WERI-Rb-1 (cell line): ENCODE measurements at places on chromosomes 2 and 18.

GRCh38 chr18:22230471-22230945 is 61.1 kb downstream of the GATA6 start:
- no peak for DNase-seq

DNA sequence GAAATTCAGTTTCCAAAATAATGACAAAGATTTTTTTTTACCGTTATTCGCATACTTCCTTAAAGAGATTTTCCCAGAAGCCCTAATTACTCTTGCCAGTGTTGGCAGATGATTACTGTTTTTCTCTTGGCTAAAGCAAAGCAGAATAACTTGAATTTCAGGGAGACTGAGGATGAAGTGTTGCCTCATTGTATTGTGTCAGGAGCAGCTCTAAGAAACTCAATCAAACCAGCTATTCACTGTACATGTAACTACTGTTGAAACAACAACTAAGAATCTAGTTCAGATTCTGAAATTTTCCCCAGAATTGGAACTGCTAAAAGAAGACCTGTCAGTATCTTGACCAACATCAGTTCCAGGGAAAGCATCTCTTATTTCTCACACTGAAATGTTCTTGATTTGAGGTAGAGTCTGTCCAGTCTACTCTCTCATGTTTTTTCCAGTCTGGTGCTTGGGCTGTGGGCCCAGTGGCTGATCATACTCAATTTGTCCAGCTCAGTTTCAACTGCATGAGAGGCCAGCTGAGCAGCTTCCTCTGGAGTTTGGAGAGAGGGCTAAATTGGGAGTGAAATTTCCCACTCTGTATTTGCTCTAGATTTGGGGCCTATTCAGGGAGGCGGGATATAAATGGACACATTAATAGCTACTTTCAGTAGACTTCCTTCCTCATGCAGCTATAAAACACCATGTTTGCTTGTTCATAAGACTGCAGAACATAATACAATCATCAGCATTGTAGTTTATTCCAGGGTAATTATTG is 78.5 kb downstream of the PPP1R1C start:
- DNase-seq, result no peak

DNA sequence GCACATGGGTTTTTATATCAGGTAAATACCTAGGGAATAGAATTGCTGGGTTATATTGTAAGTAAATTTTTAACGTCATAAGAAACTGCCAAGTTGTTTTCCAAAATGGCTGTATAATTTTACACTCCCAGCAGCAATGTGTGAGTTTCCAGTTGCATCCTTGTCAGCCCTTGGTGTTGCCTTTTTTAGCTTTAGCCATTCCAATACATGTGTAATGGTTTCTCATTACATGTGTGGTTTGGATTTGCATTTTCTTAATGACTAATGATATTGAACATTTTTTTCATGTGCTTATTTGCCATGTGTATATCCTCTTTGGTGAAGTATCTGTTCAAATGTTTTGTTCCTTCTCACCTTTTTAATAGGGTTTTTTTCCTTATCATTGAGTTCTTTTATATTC is 70.8 kb downstream of the ABI2 start:
- no peak for DNase-seq

GRCh38 chr2:3646446-3646845 is 11.6 kb upstream of the ALLC start:
- DNase-seq, result no peak

DNA sequence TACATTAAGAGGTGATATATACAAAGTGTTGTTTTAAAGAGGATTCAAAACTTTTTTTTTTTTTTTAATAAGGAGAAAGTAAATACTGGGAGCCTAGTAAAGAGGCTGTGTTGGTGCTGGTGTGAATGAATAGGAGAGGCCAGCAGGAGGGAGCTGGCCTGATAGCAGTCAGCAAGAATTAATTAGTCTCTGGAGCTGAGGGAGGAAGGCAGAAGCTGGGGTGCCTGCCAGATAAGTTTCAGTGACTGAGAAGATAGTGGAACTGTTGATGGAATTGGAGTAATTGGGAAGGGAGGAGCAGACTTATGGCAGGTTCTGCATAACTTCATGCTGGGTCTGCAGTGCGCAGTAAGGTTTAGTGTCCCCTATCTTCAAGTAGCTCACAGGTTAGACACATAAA is 36.2 kb upstream of the SNORC start:
- DNase-seq, result no peak

GRCh38 chr2:9538000-9538507 is 17.6 kb downstream of the ADAM17 start:
- no peak for DNase-seq

DNA sequence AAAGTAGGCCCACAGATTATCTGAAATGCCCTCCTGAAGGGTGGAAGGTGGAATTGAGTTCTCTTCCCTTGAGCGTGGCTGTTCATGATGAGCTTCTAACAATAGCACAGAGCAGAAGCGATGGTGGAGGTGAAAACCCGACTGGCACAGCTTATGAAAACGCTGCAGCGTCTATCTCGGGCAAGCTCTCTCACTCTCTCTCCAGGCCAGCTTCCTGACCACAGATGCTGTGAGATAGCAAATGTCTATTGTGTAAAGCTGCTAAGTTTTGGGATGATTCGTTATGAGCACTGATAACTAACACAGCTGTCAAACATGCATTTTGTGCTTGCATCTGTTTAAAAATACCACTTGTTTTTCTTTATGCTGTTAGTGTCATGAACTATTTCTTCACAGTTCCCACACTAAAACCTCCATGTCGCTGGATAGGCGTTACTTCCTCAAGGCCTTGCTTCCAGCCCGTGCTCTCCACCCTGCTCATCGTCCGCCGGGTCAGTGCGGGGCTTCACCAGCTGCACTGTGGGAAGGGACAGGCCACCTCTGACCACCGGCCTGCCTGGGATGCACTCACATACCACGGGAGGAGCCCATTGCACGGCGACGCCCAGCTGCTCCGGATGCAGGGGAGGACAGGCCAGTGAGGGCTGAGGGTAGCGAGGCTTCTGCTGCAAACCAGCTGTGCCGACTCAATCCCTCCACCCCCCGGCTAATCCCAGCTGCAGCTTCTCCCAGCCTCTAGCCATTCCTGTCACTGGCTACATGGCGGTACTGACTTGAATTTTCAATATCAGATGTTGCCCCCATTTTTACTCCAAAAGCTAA is 60.0 kb upstream of the OTOS start:
- peak; percentile 30 for DNase-seq

DNA sequence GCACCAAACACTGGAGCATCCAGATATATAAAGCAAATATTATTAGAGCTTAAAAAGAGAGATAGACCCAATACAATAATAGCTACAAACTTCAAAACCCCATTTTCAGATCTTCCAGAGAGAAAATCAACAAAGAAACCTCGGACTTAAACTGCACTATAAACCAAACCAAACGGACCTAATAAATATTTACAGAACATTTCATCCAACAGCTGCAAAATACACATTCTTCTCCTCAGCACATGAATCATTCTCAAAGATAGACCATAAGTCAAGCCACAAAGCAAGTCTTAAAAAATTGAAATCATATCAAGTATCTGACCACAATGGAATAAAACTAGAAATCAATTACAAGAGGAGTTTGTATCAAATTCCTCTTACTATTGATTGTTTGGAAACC is 140.2 kb upstream of the OTOS start:
- no peak for DNase-seq

GRCh38 chr18:44452346-44452745 is 228.3 kb upstream of the SETBP1 start:
- no peak for DNase-seq

- no peak for DNase-seq
Observed at GRCh38 chr2:9037166-9037565, 33.7 kb upstream of the MBOAT2 start.

GRCh38 chr2:109376115-109376514 is 237.7 kb downstream of the SEPTIN10 start:
- DNase-seq, result no peak

DNA sequence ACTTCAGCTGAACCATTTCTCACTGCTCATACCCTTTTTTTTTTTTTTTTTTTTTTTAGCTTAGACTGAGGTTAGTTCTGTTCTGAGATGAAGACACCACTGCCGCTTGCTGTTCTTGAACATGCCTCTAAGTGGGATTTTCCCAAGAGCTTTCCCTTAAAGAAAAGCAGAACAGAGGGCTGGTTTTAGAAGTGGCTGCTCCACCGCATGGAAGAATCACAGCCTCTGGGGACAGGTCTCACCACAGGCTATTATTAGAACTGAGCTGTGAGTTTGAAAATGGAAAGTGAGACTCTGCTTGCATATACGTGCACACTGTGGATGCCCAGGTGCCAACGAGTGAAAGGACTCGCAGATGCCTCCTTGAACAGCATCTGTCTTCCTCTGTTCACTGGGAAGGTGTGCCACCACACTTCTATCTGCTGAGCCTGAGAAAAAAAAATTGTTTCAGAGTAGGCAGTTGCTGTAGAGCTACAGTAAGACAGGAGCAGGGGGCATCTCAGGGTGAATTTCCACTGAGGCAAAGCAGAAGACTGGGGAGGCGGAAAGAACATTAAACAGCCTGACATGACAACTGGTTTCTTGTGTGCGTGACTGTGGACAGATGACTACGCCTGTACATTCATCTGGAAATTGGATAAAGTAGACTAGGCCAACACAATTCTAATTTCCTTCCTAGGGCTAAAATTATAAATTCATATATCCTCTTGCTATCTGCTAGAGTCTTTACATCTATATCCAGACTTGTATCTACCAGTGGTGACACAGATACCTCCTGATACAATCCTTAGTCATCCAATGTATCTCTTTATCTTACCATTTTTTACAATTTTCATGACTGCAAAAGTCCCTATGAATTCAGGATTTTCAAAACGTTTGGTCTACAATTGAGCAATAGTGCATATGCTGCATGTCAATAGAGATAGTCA is 1045.7 kb upstream of the CELF4 start:
- DNase-seq, result no peak

GRCh38 chr2:203673933-203674332 is 32.5 kb upstream of the CD28 start:
- no peak for DNase-seq

DNA sequence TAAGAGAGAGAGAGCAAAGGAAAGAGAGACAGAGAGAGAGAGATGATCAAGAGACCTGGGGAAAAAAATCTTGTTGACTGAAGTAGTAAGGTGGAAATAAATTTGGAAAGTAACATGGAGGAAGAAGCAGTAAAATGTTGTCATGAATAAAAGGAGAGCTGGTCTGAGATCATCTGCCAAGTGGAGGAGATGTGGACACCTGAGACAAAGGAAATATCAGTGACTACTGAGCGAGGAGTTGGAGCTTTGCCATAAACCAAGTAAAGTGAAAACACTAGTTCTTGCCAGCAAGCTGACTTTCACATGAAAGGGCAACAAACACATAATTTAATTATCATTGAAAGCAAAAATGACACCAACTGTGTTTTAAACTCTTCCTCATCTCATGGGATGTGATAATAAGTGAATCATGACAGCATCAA is 49.0 kb upstream of the DSG1 start:
- no peak for DNase-seq

GRCh38 chr2:167871286-167871685 is 376.1 kb downstream of the STK39 start:
- DNase-seq, result no peak

- no peak for DNase-seq
Observed at GRCh38 chr2:54907663-54908062, 142.6 kb downstream of the RTN4 start.

DNA sequence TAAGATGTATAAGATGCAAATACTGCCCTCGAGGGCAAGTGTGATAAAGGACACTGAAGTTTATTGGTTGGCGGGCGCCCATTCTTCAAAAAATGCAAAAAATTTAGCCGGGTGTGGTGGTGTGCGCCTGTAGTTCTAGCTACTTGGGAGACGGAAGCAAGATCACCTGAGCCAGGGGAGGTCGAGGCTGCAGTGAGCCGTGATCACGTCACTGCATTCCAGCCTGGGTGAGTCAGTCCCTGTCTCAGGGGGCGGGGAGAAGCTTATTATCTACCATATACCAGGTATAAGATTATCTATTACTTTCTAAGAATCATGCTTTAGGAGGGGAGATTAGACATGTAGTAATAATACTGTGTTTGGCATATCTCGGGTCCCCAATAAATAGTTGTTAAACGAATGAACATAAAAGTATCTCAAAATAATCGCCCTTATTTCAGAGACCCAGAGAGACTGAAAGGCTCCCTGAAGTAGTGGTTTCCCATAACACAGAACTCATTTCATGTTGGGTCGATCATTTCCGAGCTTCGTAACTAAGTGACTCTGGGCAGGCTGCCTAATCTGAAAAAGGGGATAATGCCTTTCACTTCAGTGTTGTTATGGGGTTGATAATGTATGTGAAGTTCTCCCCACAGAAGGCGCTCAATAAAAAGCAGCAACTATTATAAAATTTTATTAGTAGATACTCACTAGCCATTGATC is 1.2 kb upstream of the SELENOI start:
- peak; percentile 24 for DNase-seq

DNA sequence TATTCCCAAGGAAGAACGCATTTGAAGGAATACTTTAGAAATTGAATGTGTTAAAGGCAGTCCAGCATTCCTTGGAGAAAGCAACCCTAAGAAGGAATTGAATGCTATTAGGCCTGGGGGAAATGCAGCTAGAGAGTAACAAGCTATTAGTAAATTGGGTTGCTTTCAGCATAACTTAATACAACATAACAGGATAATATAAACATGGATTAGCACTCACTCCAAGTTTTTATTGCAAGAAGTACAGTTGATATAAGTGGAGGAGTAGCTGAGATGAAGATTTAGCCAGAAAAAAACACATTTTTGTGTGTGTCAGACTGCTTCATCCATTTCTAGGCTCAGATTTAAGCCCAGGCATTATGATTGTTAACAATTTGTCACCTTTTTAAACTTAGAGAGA is 314.6 kb downstream of the MEIS1 start:
- no peak for DNase-seq

- DNase-seq, result no peak
Observed at GRCh38 chr18:56240405-56240804, 398.0 kb downstream of the TXNL1 start.

DNA sequence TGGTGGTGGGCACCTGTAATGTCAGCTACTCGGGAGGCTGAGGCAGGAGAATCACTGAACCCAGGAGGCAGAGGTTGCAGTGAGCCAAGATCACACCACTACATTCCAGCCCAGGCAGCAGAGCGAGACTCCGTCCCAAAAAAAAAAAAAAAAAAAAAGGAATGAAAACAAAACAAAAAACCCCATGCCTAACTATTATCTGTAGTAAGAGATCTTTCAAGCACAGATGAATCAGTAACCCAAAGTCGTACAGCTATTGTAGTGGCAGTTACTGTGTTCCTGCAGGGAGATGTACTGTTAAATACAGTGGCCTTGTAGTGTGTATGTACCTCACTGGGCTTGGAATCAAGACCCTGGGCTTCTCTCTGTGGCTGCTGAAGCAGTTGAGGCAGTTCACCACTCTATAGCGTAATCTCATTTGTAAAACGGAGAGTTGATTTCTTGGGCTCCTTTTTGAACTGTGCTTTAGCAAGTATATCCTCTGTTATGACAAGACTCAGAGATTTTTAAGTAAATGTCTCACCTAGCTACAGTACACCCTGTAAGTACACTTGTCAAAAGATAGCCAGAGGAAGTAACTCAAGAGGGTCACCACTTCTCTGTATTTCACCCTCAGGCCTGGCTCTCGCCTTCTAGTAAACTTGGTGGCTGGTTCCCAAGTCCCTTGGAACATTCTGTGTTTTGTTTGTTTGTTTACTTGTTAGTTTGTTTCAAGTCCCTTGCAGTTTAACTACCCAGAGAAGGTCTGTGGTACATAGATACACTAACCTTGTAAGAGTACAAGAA is 109.6 kb upstream of the FOSL2 start:
- no peak for DNase-seq
